Right cardiac atrium (tissue), 5 donors: ENCODE measurements at places on chromosomes 4 and X. TPM values are rescaled to one million over a fixed set of nuclear protein-coding genes. Genes with fewer than 3 reads are reported as not detected.
A peak's percentile ranks its signal among the peaks of the same experiment; 100 is the strongest.

- no peak for DNase-seq
These were observed 8.5 kb upstream of the NAA11 start for GRCh38 chr4:79334341-79334740.

- no peak for DNase-seq
These were observed 5.0 kb downstream of the OPRPN start for GRCh38 chr4:70402762-70403161.

DNA sequence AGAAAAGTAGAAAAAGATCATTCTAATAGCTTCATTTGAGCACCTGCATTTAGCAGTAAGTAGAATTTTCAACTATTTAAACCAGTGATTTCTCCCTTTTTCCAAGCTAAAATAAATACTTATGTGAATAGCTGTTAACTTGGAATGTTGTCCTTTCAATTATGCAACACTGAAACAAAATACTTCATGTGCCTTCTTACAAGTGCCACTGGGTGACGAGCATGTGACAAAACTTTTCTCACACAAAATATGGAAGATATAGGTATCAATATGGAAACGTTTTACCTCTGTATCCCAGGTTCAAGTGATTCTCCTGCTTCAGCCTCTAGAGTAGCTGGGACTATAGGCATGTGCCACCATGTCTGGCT is 708.3 kb downstream of the STIM2 start:
- DNase-seq: no peak

Gene TXK
- 1.0 TPM for total RNA-seq

Gene FAM184B
- total RNA-seq: not detected

DNA sequence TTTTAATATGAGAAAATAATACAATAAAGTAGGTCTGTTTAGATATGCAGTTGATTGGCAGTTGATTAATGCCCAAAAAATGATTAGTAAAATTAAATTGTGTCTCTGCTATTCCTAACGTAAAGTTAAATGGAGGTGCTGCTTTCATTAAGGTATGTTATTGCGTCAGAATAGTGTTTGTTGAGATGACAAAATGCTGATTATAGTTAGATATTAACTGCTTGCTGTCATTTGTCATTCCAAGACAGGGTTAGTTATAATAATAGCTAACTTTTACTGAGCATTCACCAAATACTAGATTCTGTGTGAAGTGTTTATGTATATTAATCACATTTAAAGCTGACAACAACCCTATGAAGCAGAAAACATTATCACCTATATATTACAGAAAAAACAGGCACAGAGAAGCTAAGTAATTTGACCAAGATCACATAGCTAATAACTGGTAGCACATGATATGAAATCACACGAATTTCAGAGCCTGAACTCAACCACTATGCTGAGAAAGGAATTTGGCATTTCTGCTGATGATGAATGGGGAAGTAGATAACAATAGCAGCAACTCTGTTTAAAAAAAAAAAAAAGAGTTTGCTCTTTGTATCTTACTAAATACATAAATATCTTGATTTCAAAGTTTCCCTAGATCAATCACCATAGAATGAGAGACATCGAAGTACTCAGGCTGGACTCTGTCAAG is 59.7 kb upstream of the WDR44 start:
- no peak for DNase-seq

DNA sequence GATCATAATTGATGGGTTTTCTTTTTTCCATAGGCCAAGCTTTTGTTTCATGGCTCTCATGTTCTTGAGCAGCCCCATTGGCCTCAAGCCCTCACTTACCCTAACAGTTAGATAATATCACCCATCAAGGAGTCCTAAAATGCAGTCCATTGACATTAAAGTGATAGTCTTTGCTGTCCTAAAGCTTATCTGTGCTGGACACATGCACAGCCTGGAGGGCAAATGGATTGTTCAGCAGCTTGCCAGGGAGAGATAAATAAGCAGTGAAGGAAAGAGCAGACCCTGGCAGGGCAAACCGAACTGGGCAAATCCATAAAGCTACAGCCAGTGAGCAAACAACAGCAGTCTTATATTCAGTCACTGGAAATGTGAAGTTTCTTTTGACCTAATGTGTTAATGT is 199.6 kb upstream of the MID1 start:
- DNase-seq: no peak

- no peak for DNase-seq
These were observed 798.1 kb downstream of the PDHA2 start for GRCh38 chr4:96637971-96638412.

GRCh38 chr4:47054130-47054529 is 22.8 kb downstream of the GABRB1 start:
- no peak for DNase-seq

DNA sequence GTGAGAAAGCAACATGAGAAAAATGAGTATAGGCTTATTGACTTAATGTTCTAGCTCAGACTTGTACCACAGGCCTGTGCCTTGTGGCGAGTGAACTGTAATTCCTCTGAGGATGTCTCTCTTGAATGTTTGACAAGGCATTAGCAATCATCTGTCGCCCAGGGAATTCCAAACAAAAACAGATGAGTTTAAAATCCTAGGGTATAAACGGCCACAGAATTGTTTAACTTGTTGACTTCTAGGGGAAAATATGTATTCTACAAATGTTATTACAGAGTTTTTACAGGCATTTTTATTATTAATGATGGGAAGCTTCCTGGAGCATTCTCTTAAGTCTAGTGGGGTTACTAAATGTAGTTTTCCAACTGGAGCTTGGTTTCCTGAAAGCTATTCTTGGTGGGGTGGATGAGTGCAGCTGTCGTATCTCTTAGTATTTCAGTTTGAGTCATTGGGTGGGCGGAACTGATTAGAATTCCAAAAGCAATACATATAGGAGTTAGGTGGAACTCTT is 40.6 kb downstream of the ARHGAP10 start:
- DNase-seq: no peak

- no peak for DNase-seq
These were observed 7.0 kb downstream of the CEP135 start for GRCh38 chr4:55955710-55956109.

Gene P2RY8
- 1.9 TPM for total RNA-seq

Gene ADGRG4
- total RNA-seq: not detected

GRCh38 chrX:154310616-154311536 is 15.3 kb downstream of the TKTL1 start:
- no peak for DNase-seq

Gene METAP1
- 53.2 TPM for total RNA-seq

DNA sequence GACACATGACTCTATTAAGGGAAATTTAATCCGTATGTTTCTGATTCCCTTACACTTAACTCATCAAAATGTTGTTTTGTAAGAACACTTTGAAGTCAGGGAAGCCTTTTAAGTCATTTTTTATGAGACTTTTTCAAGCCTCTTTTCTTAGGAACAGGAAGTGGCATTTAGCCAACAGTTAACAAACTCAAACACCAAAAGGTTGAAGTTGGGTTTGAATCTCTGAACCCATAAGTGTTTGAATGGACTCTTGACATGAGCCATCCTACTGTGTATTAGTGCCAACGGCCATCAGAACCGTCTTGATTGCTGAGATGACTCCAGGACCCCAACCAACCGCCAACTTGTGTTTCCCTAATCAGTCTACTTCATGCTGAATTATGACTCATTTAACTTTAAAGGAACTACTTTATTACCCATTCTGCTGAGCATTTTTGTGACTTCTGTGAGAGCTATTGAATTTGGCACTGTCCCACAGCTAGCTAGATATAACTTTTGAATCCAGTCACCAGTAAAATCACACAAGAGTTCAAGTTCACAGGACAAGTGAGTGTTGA is 209.1 kb upstream of the FAT1 start:
- no peak for DNase-seq

Gene PAGE2B
- not detected for total RNA-seq

Gene HSFX2
- not detected for total RNA-seq

Gene PRRG3
- 1.3 TPM for total RNA-seq

GRCh38 chr4:61079427-61079826 is 120.7 kb upstream of the ADGRL3 start:
- no peak for DNase-seq

Gene ADH7
- total RNA-seq: not detected

DNA sequence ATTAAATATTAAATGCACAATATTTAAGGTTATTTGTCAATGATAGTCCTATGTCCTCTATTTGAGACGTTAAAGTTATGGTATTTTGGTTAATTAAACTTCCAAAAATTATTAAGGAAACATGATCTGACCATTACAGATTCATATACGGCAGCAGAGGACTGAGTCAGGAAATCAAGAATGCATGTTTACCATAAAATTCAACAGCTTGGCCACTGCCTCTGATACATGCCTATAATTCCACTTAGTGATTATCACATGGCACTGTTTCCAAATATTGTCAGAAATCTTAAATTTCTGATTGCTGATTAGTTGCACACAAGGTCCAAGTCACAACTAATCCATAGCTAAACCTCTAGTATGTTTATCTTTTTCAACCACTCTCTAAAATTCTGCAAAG is 232.2 kb upstream of the UGT8 start:
- DNase-seq: no peak

DNA sequence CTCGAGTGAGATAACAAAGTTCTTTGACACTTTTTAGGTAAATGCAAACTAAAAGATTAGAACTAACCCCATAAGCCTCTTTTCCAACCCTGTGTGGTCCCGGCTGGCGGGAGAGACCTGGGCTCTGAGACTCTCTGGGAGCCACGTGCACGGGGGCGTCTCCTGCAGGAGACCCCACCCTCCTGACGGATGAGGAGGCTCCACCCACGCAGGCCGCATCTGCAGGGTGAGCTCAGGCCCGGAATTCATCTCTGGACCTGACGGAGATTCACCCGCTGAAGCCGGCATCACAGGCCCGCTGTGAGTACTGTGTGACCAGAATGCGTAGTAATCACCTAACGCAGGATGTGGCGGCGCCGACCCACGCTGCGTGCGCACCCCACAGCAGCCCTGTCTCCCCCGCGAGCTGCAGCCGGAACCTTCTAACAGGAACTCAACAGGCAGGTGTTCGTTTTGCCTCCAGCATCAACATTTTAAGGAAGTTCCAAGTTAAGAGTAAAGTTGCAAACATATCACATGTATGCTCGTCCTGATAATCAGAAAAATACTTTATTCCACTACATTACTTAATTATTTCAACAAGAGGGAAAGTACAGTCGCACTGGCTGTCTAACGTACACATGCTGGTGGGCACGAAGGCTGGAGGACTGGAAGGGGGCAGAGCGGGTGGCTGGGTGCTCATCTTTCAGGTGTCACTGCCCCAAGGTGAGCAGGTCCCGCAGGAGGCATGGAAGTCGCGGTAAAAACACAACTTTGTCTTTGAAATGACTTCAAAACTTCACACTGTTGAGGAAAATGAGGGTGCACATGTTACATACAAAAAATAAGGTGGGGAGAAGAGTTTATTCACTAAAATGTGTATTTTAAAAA is 44.5 kb downstream of the FGFRL1 start:
- DNase-seq: peak; percentile 74

GRCh38 chrX:22249371-22249770 is 23.3 kb upstream of the CBLL2 start:
- DNase-seq: no peak

GRCh38 chrX:136291824-136292223 is 8.9 kb upstream of the ADGRG4 start:
- DNase-seq: no peak

Gene DUX4
- total RNA-seq: not detected

Gene ABHD18
- total RNA-seq: 8.5 TPM

DNA sequence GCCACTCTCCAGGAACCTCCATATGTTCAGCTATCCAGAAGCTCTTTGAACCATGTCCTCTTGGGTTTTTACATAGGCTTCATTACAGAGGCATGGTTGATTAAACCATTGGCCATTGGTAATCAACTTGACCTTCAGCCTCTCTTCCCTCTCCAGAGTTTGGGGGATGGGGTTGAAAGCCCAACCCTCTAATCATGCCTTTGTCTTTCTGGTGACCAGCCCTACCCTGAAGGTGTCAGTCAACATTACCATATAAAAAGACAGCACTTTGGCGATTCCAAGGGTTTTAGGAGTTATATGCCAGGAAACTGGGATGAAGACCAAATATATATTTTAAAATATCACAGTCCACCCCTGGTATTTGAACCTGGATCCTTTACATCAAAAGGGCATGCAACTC is 222.5 kb downstream of the CHIC1 start:
- no peak for DNase-seq

DNA sequence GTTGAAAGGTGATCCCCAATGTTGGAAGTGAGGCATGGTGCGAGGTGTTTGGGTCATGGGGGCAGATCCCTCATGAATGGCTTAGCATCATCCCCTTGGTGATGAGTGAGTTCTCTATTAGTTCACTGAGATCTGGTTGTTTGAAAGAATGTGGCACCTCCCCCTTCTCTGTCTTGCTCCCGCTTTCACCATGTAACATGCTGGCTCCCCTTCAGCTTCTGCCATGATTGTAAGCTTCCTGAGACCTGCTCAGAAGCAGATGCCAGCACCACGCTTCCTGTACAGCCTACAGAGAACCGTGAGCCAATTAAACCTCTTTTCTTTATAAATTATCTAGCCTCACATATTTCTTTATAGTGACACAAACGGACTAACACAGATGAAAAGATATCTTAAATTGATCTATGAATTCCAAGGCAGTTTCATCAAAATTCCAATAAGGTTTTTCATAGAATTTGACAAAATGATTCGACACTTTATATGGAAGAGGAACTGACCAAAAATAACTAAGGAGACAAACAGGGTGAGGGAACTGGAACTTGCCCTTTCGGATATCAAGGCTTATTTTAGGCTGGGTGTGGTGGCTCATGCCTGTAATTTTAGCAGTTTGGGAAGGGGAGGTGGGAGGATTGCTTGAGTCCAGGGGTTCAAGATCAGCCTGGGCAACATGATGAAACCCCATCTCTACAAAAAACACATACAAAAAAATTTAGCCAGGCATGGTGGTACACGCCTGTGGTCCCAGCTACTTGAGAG is 56.9 kb upstream of the OGT start:
- DNase-seq: no peak

- DNase-seq: no peak
These were observed 200.0 kb downstream of the LARP7 start for GRCh38 chr4:112836895-112837294.

DNA sequence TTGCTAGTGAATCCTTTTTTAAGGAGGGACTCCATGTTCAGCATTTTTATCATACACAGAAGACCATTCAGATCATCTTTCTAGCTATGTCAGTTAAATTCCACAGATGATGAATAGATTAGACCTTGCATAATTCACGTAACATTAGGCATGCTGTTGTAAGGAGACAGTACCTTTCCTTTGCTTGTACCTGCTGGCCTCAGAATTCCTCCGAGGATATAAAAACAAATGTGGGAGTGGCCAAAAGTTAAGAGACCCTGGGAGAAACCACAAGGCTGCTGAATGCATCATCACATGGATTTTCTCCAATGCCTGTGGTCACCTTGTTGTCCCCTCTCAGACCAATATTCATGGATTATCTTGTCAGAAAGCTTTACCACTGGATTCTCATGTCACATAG is 201.4 kb downstream of the MAGEB17 start:
- DNase-seq: no peak

Gene MPC1L
- not detected for total RNA-seq

DNA sequence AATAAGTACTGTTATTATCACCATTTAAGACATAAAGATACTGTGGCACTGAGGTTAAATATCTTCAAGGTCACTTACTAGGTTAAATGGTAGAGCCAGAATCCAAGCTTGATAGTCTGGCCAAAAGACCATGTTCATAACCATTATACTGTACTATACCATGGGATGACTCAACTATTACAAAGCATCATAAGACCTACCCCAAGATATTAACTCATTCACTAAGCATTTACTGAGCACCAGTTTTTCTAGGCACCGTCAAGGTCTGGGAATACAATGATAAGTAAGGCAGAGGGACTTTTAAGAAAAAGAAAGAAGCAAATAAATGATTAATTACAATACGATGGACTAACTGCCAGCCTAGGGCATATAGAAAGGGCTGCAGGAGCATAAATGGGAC is 95.5 kb upstream of the KCTD8 start:
- no peak for DNase-seq

- no peak for DNase-seq
These were observed 173.9 kb downstream of the RTL9 start for GRCh38 chrX:110532581-110532931.

Gene F8A2
- total RNA-seq: not detected
